ENCODE measurements at places on chromosomes 7 and 10.

GRCh38 chr7:47380325-47381133 lies 201.4 kb downstream of the TNS3 start:
- no peak for DNase-seq

DNA sequence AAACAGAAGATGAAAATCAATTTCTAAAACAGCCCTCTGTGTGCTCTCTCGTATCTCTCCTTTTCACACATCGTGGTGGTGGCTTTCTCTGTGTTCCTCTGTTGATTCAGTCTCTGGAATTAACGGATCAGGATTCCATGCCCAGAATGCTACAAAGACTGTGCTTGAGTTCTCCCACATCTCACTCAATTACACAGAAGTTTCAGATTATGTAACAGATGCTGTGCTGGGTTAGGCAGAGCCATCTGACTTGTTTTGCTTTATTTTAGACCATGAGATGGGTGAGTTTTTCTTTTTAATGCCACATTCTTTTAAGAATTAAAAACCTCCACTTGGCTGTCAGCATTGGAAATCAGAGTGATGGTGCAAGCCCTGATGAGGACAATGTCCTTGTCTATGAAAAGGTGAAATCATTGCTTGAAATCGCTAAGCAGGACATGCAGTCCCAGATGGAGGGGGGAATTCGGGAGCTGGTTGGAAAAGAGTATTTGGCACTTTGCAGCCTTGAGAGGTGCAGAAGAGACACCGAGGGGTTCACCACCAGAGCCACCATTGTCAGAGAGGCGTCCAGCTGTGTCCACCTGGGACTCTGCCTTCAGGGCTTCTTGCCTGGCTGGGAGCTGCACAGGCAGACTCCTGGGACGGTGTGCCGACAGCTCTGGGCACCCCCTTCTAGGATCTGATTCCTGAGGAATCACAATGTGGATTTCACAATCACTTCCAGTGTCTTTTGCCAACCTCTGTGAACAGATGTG lies 80.4 kb downstream of the EGFR start:
- DNase-seq, result no peak

DNA sequence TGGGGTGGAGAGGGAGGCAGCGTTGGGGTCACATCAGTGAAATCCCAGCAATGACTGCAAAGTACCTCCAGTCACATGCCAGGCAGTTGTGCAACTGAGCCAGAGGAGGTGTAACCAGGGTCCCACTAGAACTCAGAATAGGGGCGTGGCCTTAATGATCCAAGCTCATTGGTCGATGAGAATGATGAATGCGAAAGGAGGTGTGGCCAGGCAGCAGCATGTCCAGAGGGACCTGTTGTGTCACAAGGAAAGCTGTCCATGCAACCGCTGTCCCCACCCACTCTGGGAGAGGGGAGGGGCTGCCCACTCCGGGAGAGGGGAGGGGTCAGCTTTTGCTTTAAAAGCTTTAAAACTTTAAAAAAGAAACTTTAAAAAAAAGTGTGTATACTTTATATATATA lies 25.3 kb upstream of the MTPAP start:
- no peak for DNase-seq

DNA sequence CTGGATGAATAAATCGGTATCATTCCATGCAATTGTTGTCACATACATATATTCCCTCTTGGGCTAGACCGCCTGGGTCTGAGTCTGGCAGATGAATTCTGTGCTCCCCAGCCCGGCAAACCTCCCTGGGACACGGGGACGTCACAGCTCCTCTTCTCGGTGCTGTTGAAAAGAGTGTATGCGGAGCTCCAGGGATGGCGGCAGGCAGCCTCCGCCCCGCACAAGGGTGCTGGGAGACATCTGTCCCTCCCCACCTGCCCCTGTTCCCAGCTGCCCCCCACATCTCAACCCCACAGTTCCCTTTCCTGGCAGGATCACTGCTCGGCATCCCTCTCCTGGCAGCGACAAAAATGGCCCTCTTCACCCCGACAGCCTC lies 32.1 kb downstream of the PRKAG2 start:
- DNase-seq, result no peak

GRCh38 chr10:130443066-130443465 lies 306.9 kb downstream of the GLRX3 start:
- DNase-seq, result no peak

DNA sequence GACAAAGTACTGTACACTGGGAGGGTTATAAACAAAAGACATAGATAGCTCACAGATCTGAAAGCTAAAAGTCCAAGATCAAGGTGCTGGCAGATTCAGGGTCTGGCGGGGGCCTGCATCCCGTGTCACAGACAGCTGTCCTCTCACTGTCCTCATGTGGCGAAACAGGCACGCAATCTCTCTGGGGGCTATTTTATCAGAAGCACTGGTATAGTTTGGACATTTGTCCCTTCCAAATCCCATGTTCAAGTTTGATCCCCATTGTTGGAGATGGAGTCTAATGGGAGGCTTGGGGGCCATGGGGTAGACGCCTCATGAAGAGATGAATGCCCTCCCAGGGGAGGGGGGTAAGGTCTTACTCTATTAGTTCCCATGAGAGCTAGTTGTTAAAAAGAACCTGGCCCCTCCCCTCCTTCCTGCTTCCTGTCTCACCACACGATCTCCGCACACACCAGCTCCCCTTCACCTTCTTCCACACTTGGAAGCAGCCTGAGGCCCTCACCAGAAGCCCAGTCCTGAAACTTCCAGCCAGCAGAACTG lies 72.5 kb upstream of the UCN3 start:
- DNase-seq, result peak; percentile 17

- DNase-seq, result no peak
These were observed 27.8 kb downstream of the COA1 start for GRCh38 chr7:43701500-43701854.

- no peak for DNase-seq
These were observed 42.4 kb downstream of the PDK4 start for GRCh38 chr7:95553939-95554338.

GRCh38 chr10:99396471-99396870 lies 34.0 kb downstream of the GOT1 start:
- no peak for DNase-seq

DNA sequence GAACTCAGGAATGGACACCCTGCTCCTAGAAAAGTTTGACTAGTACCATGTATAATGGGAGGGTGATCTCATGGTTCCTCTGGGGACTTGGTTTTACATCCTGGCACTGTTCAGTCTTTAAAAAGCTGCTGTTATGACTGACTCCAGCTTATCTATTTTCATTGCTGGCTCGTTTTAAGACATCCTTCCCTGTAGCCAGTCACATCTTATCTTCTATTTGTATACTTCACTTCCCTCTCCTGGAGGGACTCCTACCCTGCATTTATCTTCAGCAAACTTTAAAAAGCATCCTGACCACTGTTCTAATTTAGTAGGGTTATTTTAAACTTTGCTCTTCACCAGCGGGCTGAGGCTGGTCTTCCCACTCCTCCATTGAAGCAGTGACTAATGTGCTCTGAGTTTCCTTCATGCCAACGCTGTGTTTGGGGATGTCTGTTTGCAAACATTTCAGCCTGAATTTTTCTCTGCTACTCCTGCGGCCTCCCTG lies 72.9 kb upstream of the ARMC3 start:
- no peak for DNase-seq

DNA sequence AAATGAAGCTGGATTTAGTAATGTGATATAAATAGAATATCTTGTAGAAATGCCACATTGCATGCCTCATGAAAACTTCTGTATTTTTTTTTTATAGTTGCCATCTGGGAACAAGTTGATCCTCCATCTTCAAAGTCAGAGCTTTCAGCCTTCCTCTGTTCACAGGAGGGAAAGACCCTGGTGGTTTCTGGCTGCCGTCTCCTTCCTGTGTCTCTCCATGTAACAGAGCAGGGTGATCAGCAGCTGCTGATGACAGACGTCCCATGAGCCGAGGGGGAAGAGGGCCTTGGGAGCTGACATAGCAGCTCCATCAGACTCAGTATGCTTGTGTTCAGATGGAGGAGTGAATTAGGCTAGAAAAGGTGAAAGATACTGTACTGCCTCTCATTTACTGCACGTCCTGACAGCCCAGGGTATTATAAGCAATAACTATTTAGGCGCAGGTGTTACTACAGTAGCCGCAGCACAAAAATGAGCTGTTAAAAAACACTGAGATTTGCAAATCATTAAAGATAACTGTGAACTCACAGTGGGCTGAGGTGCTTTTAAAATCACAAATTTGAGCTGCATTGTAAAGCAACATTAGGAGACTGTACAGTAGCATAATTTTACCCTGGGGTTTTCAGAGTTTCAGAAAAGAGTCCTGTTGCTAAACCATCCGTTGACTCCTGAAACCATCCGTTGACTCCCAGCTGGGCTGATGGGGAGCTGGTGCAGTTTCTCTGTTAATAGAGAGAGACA lies 103.3 kb downstream of the CFAP58 start:
- no peak for DNase-seq

DNA sequence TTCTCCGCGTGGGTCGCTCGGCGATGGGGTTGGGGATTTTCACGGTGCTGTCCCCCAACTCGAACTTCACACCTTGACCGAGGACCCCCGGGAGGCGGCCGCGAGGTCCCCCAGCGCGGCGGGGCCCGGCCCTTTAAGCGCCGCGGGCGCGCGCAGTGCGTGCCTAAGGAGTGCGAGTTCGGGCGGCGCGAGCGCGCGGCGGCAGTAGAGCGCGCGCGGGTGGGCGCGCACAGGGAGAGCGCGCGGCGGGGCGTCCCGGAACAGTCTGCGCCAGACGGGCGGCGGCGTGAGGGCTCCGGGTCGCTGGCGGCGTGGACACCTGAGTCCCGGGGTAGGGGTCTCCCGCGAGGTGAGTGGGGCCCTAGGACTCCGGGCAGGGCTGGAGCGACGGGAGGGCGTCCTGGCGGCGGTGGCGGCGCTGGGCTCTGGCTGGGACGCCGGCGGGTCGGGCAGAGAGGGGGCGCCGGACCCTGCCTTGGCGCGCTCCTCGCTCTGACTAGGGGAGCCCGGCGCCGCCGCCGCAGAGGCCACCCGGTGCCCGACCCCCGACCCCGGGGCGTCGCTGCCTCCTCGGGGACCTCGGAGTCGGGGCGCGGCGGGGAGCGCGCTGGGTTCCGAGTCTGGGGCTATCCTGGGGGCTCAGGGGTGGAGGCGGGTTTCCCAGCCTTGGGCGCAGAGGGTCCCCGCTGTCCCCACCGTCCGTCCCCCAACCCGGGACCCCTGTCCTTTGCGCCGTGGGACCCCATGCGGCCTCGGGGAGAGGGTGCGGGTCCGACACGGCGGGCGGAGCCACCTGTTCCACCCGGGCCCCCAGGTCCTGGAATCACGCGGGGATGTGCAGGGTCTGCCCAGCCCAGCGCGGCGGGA lies at the start of gene PROSER2:
TSS of gene PROSER2 (plus strand) at position 235 of the 867 bp plus-strand sequence. CDS start 28,722 bp downstream, outside the sequence.
- peak; percentile 20 for DNase-seq

DNA sequence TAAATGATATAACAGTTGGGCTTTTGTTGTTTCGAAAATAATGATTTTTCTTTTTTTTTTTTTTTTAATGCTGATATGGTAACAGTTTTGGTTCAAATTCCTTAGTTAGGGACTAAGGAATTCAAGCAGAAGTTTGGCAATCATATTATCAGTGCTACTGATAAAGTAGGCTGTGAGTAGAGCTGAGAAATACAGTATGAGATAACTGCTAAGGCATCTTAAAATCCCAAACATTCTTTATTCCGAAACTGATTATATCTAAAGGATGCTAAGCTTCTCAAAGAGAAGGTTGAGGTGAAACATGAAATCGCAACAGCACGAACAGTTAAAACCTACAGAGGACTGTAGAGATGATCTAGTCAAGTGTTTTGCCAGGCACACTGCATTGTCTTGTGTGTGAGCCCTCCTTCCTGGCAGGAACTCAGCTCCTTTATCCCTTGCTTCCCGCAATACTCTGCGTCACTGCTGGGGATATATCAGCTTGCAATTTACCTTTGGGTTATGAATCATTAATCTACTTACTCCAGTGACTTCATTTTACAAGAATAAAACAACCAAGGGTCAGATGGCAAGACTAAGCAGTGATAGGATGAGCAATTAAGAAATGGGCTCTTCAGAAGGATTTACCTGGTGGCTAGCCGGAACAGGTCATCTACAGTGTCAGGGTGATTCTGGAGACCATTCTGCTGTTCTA lies 36.7 kb downstream of the IRF5 start:
- DNase-seq, result no peak

GRCh38 chr10:62082729-62083411 lies 181.4 kb downstream of the ARID5B start:
- no peak for DNase-seq

DNA sequence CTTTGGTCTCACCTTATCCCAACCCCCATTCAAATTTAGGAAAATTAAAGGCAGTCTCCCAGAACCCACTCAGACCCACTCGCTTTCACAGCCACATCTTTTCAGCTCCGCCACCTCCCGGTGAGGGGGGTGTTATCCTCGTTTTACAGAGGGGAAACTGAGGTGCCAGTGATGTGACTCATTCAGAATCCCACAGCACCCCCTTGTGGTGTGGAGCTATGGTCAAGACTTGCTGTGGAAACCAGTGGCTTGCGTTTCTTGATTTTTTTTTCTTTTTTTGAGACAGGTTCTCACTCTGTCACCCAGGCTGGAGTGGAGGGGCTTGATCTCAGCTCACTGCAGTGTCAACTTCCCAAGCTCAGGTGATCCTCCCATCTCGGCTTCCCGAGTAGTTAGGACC lies 27.6 kb downstream of the SLC35G1 start:
- DNase-seq, result peak; percentile 7

- no peak for DNase-seq
These were observed 55.5 kb downstream of the KDM7A start for GRCh38 chr7:140121326-140121725.

GRCh38 chr10:109851616-109852474 lies 71.5 kb downstream of the XPNPEP1 start:
- DNase-seq, result no peak

DNA sequence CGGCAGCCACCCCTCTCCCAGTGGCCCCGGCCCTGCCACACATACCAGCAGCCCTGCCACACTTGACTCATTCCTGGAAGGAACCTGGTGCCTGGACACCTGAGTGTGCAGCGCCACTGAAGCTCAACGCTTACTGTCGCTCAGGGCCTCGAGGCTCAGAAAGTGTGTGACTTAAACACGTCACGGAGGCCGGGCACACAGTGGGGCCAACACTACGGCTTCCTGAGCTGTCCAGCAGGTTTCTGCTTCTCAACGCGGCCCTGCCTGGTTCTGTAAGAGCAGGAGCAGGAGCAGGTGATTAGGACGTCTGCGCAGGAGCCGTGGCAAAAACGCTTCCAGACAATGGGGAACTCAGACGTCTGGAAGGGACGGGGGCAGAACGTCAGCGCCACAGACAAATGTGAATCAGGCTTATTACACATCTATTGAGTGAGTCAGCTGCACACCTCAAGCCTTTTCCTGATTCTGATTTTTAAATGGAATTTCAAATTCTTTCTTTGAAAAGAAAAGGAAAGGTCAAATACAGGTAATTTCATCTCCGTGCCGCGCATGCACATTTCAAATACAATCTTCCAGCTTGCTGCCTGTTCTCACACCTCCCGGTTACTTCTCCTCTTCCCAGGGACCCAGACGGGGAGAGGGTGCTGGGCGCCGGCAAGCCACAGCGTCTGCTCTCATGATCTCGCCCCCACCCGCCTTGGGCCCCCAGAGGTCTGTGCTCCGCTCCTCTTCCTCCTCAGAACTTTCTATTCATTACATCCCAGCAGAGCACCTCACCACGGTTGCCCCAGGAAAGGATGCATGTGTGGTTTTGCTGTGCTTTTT lies 66.6 kb downstream of the ADARB2 start:
- no peak for DNase-seq
